ENCODE measurements at places on chromosomes 1 and 21. TPM values are rescaled to one million over a fixed set of nuclear protein-coding genes. Genes with fewer than 3 reads are reported as not detected.

The TSPAN2 gene
- total RNA-seq: 0.72 TPM

- no peak for DNase-seq
Measured at GRCh38 chr21:34702341-34703170, 33.8 kb downstream of the CLIC6 start.

GRCh38 chr1:156676820-156677615, at the start of gene NES:
Gene NES, minus strand, starts transcription at chr1:156677407. Its CDS starts 143 bp downstream, at chr1:156677264.
- no peak for DNase-seq

- DNase-seq: no peak
Measured at GRCh38 chr1:54652168-54652567, 10.6 kb downstream of the MROH7 start.

DNA sequence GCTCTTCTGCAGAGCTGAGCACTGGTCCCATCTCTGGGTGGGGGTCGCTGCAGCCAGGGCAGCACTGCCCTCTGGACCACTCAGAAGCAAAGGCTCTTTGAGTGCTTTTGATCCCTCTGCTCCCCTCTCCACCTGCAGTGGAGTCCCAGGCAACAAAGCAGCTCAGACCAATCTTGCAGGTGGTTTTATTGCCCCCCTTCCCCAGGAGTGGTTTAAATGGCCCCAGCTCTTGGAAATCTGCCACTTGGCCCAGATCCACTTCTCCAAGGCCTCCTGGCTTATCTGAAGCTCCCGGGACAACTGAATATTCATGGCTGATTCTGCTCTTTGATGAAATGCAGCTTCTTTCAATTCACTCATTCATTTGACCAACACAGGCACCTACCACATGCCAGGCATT, 2.7 kb downstream of the STUM start:
- DNase-seq: no peak

GRCh38 chr1:151713044-151713443, 3.6 kb downstream of the CELF3 start:
- no peak for DNase-seq

GRCh38 chr1:183477986-183478781, 5.9 kb downstream of the SMG7 start:
- DNase-seq: no peak

GRCh38 chr1:221916176-221916575, 174.3 kb upstream of the DUSP10 start:
- no peak for DNase-seq

GRCh38 chr1:55579332-55580001, 364.3 kb upstream of the USP24 start:
- DNase-seq: no peak

All from CD8-positive, alpha-beta T cell (primary cell).